ENCODE measurements at places on chromosomes 4 and X.

- DNase-seq, result no peak
Measured at GRCh38 chr4:146023334-146023967, 84.8 kb upstream of the ZNF827 start.

GRCh38 chr4:126182336-126182735, 867.6 kb downstream of the FAT4 start:
- no peak for DNase-seq

GRCh38 chr4:57575426-57575825, 465.2 kb upstream of the IGFBP7 start:
- DNase-seq, result no peak

GRCh38 chr4:147307896-147308674, 172.8 kb upstream of the EDNRA start:
- no peak for DNase-seq

- DNase-seq, result no peak
Measured at GRCh38 chr4:9898596-9899305, 117.3 kb downstream of the DRD5 start.

DNA sequence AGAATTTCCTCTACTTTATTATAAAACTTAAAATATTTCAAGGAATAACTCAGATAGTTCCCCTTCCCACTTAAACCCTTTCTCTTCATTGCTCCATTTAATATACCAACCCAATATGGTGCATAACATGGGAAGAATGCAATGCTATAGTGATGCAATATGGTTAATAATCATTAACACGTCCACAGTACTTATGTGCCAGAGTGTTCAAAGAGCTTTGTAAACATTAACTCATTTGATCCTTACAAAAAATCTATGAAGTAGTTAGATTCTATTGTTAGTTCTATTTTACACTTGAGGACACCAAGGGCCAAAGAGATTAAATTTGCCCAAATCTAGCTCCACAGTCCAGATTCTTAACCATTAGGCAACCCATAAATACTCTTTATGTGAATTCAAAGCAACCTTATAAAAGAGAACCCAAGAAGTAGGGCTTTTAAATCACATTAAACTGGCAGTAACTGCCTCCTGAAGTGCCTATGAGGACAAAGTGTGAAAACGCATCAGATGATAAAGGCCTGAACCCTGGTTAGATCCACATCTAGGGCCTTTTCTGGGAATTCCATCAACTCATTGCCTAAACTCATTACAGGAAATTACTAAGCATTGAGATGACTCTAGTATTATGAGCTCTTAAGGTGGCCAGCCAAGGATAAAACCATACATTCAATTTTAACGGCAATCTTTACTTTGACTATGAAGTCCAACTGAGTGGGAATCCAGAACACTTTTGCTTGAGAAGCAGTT, 94.3 kb downstream of the AREG start:
- DNase-seq, result no peak

DNA sequence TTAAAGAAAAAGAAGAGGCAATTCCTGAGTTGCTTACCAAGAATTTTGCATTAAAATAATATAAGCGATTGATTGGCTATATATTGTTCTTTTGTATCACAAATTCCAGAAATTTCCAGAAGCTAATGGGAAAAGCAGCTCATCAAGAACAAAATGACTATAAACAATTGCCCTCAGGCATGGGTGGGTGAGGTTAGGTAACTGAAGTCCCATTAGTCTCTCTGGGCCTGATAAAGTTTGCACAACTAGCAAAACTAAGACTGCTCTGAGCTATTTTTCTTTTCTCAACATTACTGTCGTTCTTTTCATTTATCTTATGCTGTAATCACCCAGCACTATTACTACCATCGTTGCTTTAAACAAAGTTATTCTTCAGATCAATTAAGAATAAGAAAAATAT, 19.2 kb upstream of the BLTP1 start:
- no peak for DNase-seq

GRCh38 chr4:156959298-156959702, 12.3 kb downstream of the PDGFC start:
- DNase-seq, result no peak

All from activated effector memory CD4-positive, alpha-beta T cell treated with anti-CD3 and anti-CD28 coated beads, Interleukin-2, amount 50 U/mL, for 16 hours (primary cell).